T47D (cell line): ENCODE measurements at places on chromosomes 6 and 20.

- DNase-seq, result no peak
Observed at GRCh38 chr6:52190409-52190808, 4.2 kb downstream of the IL17A start.

DNA sequence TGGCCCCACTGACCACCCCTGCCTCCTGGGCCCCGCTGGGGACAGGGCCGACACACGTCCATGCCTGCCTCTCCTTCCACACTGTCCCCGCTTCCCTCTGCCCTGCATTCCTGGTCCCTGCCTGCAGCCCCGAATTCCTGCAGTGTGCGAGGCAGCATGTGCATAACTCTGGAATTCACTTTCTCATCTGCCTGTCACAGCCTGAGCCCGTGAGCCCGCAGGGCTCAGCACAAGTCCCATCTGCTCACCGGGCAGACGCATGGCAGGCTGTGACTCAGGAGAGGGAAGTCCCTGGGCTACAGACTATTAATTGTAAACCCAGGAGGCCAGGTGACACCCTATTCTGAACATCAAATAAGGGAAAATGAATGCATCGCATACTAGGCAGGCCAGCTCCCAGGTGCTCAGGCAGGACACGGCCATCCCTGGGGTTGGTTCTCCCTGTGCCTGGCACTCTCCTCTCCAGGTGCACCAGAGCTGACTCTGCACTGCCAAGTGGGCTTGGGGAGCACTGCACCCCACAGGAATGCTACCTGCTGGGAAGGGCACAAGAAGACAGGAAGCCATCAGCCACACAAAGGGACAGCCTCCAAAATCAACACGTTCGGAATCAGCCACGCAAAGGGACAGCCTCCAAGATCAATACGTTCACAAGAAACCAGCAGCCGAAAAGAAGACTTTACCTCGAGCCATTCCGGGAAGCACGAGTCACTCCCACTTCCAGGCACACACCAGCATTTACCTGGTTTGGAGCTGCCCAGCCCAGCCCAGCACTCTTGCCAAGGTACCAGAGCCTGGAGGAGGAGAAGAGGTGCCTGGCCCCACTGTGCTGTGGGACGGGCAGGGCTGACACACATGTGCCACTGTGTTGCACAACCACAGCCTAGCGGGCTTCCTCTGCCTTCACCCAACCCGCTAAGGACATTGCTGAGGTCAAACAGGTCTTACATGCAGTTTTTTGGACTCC is 65.9 kb downstream of the DLL1 start:
- peak; percentile 89 for DNase-seq

DNA sequence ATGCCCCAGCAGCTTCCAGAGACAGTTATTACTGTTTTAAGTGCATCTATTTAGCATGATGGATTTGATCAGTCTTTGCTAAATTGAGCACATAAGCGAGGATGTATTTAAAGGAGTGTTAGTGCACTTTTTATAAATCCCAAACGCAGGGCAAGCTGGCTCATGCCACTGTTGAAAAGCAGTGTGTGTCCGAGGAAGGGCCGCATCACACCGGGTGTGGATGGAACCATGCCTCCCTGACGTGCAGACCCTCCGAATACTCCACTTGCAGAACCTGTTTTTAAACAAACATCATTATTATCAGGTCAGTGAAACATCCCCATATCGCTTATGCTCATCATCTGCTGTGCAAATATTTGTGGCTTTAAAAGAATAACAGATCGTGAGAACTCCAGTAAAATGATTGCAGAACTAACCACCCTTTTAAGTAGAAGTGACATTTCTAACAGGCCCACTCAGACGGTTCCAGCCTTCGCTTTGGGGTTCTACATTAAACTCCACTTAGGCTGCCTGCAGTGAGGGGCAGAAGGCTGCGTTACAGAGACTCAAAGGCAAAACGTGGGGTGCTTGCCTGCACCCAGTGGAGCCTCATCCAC is 190.1 kb downstream of the CDH4 start:
- no peak for DNase-seq

DNA sequence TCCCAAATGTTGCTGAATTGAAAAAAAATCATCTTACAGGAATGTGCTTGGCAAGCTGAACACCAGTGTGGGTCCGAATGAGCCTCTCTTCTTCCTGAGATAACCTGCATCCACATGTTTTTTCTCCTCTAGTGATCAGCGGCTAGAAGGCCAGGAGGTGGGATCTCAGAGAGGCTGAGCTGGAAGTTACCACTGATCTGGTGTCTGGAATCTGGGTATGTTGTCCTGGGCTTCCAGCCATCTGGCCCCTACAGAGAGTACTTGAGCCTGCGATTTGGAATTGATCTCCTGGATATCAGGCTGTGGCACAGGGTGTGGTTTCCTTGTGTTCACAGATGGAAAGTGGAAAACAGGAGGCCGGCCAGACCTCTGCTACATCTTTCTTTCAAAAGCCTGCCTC is 35.9 kb downstream of the SULF2 start:
- DNase-seq, result no peak
